ENCODE measurements at places on chromosomes 2 and 18.
A peak's percentile ranks its signal among the peaks of the same experiment; 100 is the strongest.

- no peak for DNase-seq
These were observed 318.8 kb upstream of the TMEFF2 start for GRCh38 chr2:192513575-192513974.

- DNase-seq, result no peak
These were observed 1384.3 kb upstream of the NXPH2 start for GRCh38 chr2:140164449-140164848.

DNA sequence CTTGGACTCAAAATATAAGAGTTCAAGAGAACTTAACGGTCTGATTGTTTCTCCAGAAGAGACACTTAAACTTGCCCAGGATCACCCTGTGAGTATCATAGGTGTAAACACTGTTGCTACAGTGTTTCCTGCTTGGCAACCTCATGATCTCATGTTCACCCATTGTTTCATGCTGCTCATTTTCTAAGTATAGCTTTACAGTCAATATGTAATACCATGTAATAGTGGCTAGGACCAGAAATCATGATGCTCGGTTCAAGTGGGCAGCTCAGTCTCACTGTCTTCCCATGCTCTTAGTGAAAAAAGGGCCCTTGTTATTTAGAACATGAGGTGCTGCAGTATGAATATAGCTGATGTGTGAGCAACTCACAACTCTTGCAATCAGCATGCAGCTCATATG is 157.5 kb downstream of the CERS6 start:
- DNase-seq, result no peak

- DNase-seq, result no peak
These were observed 87.8 kb downstream of the SP100 start for GRCh38 chr2:230503798-230504197.

DNA sequence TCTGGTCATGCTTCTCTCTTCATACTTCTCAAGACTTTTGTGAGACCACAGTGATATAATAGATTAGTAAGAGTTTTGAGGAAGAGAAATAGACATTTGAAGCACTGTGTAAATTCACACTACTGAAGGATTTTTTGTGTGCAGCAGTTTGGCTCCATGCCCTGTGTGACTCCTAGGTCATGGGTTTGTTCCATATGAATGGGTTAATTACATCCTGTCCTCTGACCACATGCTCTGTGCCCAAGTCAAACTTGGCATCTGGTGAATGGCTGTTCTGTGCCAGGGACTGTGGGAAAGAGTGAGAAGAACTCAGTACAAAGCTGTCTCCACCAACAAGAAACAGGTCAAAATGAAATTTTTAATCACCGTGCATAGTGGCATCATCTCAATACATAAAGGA is 304.0 kb downstream of the LNPK start:
- DNase-seq, result no peak

- DNase-seq, result no peak
These were observed 56.6 kb downstream of the RPL37A start for GRCh38 chr2:216555274-216555673.

DNA sequence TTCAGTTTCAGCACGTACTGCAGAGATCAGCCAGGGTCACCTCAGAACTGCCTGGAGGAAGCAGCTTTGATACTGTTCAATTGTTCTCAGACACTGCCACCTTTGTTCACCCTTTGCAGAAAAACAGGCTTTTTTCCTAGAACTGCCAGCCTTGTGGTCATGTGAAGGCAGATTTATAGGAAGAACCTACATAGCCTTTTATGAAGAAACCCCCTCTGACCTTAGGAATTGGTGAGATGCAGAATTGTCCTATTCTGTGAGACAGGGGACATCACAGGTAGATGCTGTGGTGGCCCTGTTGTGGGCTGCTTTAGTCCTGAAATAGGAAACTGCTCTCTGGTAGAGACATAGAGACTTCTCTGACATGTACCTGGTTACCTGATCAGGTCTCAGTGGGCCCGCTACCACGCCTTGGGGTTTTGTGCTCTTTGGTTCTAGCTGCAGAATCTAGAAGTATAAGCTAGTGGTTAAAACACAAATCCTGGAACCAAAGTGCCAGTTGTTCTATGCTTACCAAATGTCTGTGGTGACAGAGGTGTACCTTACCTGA is 206.6 kb downstream of the AGPS start:
- DNase-seq, result no peak

DNA sequence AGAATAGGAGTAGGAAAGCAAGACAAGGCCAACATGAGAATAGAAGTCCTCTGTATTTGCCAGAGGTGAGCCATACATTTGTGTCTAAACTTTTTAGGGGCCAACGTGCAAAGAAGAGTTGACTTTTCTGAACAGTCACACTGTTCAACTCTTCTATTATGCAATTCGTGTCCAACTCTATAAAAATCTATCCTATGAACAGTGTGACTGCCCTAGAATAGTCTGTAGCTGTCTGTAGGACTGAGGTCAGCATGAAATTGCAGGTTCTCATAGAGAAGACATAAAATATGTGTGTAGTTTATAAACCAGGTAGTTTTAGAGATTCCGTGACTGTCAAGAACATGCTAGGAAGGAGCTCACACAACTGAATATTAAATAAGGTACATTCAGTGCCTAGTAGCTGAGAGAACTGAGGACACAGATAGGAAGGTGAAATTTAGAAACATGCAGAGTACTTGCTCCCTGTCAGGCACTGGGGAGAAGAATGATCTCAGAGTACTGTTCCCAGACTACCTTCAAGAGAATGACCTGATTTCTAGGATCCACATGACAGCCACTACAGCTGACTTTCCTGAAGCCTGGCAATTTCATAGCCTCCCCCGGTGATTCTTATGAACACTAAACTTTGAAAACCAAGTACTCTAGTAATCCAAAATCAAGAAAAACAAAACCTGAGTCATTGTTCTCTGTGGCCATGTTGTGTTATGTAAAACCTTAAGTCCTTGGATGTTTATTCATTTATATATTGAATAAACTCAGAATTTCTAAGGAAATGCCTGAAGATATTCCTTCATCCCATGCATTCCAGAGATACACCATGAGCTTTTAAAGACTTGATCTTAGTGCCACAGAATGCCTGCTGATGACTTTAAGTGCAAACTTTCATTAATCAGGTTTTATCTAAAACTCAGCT is 201.5 kb upstream of the BOD1L2 start:
- no peak for DNase-seq

DNA sequence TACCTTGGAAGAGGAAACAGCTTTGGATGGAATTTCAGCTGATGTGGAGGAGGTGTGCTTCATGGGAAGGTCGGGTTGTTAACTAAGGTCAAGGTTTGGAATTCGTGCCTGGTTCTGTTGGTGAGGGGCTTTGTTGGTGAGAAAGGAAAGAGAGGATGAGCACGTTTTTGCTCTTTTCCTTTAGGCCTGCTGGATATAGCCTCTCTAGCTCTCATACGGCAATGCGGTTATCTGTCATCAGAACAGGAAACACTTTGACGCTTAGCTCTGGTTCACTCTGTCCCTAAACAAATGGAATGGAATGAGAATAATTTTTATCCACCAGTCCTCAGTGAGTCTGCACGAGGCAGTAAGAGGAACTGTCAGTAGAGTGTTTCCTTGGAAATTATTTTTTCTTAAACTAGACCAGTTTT is 169.7 kb upstream of the NOSTRIN start:
- peak; percentile 48 for DNase-seq

- DNase-seq, result no peak
These were observed 221.4 kb downstream of the CLIP4 start for GRCh38 chr2:29336341-29337241.

DNA sequence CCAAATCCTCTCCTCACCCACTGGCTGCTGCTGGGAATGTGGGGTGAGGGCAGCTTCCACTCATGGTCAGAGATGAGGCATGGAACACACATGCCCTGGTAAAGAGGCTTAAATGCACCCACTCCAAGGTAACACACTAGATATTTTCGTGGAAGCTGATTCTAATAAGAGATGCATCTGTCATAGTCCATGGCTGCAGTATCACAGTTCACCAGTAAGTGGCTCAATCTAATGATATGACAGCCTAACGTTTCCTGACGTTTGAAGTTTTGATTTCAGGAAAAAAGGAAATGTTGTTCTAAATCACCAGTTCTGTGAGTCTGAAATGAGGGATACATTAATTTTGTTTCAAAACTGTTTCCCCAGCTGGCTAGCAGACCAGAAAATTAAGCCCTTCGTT is 38.2 kb downstream of the LCT start:
- DNase-seq, result no peak

DNA sequence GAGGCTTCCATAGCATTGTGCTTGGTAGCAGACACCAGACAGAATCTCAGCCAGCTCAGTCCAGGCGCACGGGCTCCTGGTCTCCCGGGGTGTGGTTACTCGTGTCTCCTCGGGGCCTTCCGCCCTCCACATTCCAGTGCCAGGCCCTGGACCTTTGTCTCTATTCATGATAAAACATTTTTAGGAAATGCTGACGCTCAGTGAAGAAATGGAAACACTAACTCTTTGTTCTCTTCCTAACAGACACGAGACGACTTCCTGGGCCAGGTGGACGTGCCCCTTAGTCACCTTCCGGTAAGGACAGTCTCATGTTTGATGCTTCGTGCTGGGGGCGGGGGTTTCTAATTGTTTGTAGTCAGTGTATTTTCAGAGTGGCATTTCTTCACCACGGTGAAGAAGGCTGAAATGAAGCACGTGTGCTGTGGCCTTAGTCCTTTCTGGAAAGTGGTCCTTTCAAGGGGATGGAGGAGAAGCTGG is 271.8 kb downstream of the NEDD4L start:
- DNase-seq, result no peak

- no peak for DNase-seq
These were observed 152.6 kb downstream of the LDLRAD4 start for GRCh38 chr18:13370995-13371625.
